Activated CD4-positive, alpha-beta T cell treated with anti-CD3 and anti-CD28 coated beads, Interleukin-2, amount 50 U/mL, for 24 hours (primary cell): ENCODE measurements at places on chromosomes 13 and 19.

GRCh38 chr19:50167314-50167721 lies 4.2 kb upstream of the IZUMO2 start:
- DNase-seq = no peak

DNA sequence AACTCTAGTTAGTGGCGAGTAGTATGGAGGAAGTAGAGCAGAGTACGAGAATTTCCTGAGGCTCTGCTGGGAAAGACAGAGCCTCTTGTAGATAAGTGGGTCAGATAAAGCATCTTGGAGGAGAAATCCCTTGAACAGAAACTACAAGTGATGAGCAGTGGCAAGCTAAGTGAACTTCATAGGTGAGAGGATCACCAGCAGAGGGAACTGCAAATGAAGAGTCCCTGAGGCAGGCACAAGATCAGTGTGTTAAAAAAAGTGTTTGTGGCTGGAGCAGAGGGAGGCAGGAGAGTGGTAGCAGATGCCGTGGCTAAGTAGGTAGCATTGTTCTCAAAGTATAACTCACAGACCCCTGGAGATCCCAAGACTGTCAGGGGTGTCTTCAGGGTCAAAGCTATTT lies 437.6 kb downstream of the HS6ST3 start:
- DNase-seq = no peak

GRCh38 chr13:94408314-94409036 lies 71.0 kb downstream of the DCT start:
- no peak for DNase-seq

DNA sequence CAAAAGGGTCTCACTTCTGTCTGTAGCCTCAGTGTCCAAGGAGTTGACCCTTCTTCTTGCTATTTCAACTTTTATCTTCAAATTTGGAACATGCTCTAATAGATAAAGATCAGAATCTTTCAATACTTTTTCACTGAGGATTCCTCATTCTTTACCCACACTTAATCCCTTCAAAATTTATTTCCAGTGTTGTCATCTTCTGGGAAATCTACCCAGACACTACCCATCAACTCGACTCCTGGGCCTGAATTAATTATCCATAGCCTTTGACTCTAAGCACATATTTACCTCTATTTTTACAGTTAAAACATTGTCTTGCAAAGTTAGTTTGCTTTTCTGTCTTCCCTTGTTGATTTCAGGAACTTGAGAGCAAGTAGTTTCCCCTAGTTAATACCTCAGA lies 1022.5 kb downstream of the PCDH9 start:
- no peak for DNase-seq

DNA sequence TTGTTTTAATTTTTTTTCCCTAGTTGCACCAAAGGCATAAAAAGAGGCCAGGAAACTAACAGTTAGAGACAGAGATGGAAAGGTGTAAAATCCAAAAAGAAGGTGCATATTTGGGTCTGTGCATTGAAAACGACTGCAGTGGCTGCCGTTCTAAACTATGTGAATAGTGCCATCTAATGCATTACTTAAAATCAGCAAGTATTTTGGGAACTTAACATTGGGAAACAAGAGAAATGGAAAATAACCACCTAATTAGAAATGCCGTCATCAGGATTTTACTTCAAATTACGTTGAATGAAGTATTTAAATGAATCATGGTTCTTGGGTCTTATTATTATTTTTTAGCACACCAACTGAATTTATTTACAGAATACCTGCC lies 189.5 kb upstream of the MIR17HG start:
- DNase-seq = no peak

DNA sequence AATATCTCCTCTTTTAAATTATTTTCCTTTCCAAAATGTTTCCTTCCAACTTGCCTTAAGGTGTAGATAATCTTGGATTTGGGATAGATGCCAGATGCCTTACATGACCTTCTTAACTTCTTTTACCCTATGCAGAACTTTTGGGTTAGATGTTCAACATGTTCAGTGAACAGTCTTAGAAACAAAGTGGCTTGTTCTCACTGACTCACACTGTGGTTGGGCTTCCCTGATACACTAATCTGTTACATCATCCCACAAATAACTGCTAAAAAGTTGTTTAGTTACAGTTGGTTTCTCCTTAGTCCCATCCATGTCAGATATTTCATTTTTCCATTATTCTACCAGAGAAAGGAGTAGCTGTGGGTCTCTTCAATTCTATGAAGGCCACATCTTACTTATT lies 2638.2 kb downstream of the PCDH9 start:
- no peak for DNase-seq

DNA sequence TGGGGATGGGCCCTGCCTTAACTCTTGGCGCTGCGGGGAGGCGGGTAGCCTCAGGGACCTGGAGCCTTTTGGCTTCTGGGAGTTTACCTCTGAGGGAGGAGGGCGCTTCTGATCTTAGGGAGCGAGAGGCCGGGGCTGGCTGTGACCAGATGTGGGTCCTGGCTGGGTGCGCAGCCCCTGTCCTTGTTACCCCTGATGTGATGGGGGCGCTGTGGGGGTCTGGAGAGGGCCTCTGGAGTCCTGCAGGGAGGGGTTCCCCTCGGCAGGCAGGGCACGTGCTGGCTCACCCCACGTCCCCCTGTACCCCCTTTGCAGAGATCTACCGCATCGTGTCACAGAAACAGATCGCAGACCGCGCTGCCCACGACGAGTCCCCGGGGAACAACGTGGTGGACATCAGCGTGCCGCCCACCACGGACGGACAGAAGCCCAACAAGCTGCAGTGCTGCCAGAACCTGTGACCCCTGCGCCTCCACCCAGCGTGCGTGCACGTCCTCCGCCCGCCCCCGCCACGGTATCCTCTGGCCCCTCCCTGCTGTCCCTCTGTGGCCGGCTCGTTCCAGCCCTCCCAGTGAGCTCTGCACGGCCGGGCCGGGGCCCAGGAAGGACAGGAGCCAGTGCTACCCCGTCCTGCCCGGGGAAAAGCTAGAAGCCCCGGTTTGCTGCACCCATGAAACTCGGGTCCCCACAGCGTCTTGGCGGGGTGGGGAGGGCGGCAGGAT lies 9.8 kb upstream of the MARCHF2 start:
- no peak for DNase-seq

DNA sequence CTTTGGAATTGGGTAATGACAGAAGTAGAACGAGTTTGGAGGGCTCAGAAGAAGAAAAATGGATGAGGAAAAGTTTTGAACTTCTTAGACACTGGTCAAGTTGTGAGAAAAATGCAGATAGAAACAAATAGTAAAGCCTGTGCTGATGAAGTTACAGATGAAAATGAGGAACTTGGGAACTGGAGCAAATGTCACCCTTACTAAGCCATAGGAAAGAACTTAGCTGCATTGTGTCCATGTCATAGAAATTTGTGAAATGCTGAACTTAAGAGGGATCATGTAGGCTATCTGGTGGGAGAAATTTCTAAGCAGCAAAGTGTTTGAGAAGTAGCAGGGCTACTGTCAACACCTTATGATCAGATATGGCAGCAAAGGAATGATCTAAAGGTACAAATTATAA lies 289.2 kb upstream of the PCDH9 start:
- DNase-seq = no peak

- DNase-seq = no peak
These were observed 9.6 kb downstream of the HSPBP1 start for GRCh38 chr19:55270172-55270942.

- no peak for DNase-seq
These were observed 275.9 kb downstream of the ZNF536 start for GRCh38 chr19:30647891-30648720.

- no peak for DNase-seq
These were observed 8.1 kb upstream of the SDHAF1 start for GRCh38 chr19:35986664-35987570.

DNA sequence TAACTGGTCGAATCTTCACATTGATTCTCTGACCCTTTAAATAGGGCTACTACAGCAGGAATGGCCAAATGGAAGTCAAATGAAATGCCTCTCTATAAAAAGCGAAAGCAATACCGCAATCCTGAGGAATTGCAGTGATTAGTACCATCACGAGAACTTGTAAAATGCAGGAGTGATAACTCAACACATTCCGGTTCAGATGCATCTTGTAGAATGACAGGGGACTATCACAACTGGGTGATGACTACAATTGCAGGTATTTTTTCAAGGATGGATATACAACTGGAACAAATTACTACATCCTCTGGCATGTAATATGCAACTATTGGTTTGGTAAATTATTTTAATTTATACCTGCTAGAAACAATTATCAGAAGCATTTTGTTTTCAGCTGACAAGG lies 140.4 kb downstream of the PCDH20 start:
- no peak for DNase-seq

- no peak for DNase-seq
These were observed 17.9 kb downstream of the GAS6 start for GRCh38 chr13:113845723-113846635.

DNA sequence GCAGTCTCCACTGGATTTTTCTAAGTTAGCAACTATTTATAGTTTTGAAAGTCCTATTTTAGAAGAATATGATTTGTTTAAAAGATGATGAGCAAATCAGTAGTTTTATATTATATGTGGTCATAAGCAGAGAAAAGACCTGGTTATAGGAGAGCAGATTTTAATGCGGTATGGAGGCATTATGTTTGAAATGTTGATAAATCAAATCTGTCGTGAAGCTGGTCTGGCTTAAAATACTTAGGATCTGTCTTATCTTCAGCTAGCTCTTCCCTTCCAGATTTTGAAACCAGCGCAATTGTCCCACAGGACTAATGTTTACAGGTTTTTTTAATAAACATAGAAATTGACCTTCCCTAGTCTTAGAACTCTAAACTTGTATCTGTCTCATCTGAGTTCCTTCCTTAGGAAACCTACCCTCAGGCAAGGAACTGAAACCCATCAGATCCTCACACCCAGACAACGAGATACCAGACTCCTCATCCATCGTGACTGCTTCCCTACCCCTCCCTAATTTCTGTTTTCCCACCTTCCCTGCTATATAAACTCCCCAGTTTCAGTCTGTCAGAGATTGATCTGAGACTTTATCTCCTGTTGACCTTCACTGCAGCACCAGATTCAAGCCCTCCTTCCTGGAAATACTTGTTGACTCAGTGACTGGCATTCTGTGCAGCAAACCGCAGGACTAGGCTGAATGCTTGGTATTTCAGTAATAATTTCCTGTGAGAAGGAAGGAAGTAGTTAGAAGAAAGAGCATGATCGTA lies 37.8 kb upstream of the CXCL17 start:
- no peak for DNase-seq

DNA sequence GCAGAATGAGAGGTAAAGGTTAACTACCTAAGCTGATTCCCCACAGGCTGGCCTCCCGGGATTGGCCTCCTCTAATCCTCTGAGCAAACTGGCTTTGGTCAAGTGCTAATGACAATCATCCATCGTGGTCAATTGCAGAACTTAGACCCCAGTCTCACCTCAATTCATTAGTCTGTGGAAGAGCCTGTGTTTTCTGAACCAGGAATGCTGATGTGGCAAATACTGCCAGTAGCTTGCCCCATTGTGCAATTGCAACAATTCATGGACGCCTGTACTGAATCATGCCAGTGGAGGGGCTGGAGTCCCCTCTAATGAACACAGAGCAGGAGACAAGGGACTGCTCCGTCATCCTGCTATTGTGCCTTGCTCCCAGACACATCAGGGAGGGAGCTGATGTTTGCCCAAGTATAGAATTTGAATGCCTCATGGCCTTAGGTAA lies 1256.5 kb downstream of the EFNB2 start:
- DNase-seq = no peak

- DNase-seq = no peak
These were observed 53.2 kb downstream of the TMED1 start for GRCh38 chr19:10782795-10783194.

- DNase-seq = no peak
These were observed 1.0 kb downstream of the HIF3A start for GRCh38 chr19:46297700-46298478.

GRCh38 chr13:34847766-34848165 lies 94.3 kb upstream of the NBEA start:
- DNase-seq = no peak

DNA sequence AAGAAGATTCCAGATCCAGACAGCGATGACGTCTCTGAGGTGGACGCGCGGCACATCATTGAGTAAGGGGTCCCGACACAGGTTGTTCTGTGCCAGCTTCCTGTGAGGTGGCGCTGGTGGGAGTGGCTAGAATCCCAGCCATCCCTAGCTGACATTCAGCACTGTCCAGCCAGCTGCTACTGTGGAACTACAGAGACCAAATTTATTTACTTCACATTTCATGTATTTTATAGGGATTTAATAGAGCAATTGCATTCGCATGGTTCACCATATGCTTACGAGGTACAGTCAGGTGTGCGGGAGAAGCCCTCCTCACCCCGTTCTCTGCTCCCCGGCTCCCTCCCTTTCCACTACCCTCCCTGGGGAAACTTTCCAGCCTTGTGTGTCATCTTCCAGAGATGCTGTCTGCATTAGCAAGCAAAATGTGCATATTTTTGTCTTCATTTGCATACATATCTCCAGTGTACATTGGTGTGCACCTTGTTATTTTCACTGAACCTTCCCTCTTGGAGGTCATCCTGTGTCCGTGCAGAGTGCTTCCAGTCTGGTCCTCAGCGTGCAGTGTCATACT lies 47.2 kb downstream of the SMARCA4 start:
- DNase-seq = no peak

DNA sequence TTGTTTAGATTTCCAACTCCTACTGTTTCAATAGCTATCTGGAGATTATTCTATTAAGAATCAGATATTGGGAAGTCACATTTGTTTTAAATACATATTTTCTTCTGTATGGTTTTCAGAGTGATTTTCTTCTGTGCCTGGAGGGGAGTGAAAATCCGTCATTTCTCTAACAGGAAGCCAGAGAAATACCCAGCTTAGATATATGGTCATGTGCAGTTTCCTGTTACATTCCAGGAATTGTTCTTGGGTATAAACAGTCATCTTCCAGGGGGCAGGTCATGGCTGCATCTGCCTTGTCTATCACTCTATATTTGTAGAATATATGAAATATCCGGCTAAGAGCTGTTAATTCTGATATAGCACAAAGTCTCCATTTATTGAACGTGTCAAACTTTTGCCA lies 77.5 kb upstream of the MIR17HG start:
- DNase-seq = no peak

- no peak for DNase-seq
These were observed 131.8 kb downstream of the IRS2 start for GRCh38 chr13:109654341-109655205.

DNA sequence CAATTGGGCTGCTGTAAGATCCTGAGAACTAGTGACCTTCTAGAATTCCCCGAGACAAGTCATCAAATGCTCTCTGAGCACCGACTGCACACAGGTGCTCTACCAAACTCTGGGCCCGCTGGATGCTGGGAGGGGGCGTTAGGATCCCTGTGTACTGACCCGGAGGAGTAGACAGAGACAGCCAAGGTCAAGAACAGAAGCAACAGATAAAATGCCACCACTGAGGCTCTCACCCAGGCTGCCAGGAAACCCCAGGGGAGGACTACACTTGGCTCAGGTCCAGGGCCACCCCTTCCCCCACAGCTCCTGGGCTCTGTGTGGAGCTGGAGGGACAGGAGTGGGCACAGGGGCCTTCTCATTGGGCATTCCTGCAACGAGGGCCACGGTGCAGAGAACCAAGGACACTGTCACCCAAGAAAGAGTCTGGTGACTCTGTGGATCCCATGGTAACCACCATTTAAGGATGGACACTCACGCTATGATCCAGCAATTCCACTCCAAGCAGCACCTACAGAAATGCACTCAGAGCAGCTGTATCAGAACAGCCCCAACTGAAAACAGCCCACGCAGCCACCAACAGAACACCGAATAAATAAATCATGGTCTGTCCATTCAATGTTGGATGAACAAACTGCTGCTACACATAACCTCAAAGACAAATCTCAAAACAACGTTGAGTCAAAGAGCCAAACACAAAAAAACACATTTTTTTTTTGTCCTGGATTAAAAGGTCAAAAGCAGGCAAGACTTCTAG lies 16.8 kb upstream of the SLC35E1 start:
- no peak for DNase-seq

- DNase-seq = no peak
These were observed 37.0 kb upstream of the DCT start for GRCh38 chr13:94516456-94516855.
